ENCODE measurements at places on chromosomes 2 and 18.

DNA sequence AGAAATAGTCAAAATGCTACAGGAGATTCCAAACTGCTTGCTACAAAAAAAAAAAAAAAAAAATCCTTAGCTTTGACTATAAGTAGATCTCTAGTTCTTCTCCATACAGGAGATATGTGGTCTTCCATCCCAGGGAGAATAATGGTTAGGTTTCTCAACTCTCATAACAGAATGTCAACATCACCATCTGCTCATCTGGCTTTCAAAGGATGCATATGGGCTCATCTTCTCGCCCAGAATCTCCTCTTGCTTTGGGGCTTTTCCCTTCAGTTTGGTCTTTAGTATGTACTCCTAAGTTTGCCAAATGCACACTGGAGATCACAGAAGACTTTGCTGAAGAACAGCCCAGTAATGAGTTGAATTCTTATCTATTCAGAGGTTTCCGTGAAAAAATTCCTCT is 240.7 kb downstream of the NRXN1 start:
- DNase-seq: no peak

- DNase-seq: no peak
Observed at GRCh38 chr18:57913686-57914085, 110.6 kb upstream of the ATP8B1 start.

DNA sequence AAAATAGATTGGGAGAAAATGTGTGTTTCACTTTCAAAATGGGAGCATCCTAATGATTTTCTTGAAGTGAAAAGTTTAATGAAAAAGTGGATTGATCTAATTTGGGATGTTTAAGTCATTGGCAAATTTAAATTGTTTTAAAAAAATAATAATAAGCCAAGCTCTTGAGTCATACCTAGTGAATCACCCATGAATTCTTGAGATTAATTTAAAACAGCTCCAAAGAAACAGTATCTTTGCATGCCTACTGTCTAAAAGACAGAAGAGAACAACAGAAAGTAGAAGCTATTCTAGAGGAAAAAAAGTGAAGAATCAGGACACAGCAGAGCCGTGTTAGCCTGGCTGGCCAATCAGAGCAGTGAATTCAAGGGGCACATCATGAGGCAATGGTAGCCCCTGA is 7.7 kb downstream of the ACVR1C start:
- DNase-seq: no peak

DNA sequence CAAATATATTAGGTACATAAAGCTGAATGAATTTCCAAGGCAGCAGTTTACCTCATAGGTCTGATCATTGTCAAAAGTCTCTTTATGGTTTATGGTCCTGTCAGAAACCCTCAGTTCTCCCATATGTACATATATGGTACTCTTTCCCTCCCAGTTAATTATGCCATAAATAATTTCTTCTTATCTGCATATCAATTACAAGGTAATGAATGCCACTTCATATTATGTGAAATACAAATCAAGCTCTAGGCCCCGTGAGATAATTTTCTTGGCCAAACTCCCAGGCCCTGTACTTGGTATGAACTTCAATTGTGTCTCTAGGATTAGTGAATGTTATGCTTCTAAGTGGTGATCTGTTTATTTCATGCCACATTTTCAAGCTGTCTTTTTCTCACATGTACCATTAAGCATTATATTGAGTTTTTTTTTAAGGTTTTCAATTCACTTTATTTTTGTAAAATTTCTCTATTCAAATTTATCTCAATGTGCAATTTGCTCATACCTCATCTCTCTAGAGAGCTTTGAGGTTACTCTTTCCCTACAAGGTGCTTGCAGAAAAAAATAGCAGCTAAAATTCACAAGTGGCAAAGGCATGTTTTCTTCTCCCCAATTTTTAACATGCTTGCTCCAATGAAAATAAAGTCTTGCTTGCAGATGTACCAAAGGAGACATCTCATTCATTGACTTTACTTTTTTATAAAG is 430.6 kb upstream of the VRK2 start:
- no peak for DNase-seq

DNA sequence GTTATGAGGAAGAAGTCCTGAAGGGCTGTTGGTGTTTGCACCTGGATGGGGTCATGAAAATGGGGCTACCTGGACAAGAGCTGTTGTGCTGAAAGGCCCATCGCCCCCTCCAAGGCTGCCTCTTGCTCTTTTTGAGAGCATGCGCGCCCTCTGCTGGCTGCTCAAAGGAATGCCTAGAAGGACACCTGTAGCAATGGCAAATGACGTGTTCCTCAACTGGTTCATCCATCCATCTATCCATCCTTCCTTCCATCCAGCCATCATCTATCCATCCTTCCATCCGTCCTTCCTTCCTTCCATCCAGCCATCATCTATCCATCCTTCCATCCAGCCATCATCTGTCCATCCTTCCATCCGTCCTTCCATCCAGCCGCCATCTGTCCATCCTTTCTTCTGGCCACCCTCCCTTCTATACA is 17.2 kb upstream of the RPL31 start:
- DNase-seq: peak; percentile 79

DNA sequence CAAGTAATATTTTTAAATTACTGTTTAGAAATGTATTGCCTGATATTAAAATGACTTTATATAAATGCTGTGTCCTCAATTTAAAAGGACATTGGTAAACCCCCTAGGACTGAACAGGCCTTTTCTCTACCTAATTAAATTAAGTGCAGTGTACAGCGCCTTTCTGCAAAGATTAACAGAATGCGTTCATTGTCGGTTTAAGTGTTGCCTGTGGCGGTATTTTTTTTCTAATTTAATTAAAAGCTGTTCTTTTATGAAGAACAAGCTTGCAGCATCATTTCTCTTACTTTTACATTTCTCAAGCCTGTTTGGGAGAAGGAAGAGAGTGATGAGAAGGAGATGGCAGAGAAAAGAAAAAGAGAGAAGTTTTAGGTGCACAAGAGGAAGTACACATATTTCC is 344.9 kb downstream of the CPS1 start:
- DNase-seq: no peak

- no peak for DNase-seq
Observed at GRCh38 chr2:230410263-230410662, 5.7 kb upstream of the SP100 start.

GRCh38 chr2:32990556-32990955 is 43.8 kb downstream of the LTBP1 start:
- no peak for DNase-seq

- DNase-seq: no peak
Observed at GRCh38 chr2:16546128-16546754, 119.4 kb downstream of the CYRIA start.

DNA sequence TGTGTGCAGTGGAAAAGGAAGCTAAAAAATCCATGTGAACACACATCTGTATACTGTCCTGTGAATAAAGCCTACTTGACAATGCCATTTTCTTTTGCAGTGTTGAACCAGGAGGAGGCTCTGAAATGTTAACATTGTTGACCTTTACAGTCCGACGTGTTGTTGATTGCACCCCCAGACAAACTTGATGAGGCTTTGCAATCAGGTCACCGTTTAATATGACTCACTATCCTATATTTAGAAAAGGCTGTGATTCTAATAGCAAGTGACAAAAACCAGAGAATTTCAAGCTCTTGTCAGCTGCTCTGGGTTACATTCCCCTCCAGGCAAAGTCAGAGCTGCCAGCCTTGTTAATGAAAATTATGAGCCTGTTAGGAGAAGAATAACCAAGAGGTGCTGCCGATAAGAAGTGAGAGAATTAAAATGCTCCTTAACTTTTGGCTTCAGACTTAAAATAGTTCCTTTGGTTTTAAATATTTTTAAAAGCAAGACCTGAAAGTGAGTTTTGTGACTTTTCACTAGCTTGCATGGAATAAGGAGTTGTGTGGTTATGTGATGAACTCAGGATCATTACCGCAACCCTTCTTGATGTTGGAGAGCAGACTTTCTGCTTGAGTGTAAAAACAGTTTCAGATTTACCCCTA is 162.1 kb downstream of the QPCT start:
- no peak for DNase-seq

DNA sequence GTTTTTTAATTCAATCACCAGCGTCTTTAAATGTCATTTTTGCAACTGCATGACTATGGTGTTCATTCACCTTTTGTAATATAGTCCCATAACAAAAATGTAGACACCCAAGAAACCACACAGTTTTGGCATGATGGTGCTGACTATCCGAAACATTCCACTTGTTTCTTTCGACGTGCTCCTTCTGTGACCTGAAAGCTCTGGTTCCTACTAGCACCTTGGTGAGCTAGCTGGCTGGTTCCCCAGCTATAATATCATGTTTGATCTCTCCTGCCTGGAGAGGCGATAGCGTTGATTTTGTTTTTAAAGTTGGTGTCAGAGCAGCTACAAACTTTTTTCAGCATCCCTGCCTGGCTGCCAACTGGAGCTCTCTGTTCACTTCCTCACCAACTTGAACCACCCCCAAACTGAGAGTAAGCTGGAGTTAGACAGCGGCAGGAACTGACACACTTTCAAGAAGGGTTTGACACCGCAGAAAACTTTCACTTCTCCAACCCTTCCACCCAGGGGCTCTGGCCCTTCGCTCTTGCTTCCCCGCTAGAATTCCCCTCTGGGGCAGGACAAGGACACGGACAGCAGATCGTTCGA is 1.1 kb downstream of the ATAD2B start:
- DNase-seq: peak; percentile 77

GRCh38 chr18:78778651-78779050 is 201.0 kb upstream of the SALL3 start:
- DNase-seq: no peak

DNA sequence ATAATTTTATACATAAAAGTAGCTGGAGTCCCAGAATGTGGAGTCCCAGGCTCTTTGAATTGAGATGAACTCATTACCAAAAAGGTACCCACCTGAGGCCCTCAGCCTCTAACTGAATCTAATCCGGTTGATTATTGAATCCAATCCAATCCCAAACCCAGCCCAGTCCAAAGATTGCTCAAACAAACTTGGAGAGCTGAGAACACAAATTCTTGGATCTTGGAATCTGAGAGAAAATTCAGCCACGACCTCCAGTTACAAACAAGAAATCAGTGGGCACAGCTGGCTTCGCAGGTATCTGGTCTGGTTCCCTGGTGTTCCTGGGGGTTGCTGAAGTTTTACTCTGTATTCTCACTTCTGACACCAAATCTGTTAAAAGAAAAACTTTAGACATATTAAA is 28.4 kb upstream of the RHOB start:
- DNase-seq: no peak

- no peak for DNase-seq
Observed at GRCh38 chr2:42865884-42866881, 73.8 kb upstream of the HAAO start.

DNA sequence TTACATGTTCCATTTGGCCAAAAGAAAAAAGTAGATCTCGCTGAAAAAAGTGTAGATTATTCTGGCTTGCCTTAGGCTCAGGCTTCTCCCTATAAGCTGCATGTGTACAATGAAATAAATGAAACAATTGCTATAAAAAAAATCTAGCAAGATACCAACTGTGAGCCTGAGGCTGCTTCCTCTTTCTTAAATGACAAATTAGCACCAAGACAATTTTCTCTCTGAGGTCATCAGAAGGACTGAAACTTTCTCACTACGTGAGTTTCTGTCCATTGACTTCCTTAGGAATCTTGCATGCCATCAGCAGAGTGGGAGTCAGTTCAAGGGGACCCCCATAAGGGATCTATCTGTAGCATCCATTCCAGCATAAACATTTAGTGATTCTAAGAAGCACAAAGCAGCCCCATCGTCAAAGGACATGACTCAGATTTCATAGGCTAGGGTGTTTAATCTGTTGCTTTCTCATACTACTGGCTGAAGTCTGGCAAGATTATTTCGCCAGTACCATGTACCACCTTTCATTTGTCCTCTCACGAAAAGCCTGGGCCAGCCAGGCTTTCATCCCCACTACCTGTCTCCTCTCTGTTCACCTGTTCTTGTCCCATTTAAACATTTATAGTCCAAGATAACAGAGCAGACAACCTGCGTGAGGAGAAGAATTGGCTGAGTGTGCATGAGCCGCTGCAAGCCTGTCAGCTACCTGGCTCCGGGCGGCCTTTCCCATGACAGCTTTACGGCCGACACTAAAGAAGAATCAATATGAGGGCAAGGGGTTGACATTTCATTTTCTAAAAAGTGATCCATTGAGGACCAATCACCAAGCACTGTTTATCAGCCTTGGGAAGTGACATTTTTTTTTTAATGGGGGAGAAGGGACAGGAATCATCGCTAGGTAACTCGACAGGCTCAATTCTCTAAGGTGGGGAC is 120.0 kb downstream of the EPHA4 start:
- DNase-seq: no peak

DNA sequence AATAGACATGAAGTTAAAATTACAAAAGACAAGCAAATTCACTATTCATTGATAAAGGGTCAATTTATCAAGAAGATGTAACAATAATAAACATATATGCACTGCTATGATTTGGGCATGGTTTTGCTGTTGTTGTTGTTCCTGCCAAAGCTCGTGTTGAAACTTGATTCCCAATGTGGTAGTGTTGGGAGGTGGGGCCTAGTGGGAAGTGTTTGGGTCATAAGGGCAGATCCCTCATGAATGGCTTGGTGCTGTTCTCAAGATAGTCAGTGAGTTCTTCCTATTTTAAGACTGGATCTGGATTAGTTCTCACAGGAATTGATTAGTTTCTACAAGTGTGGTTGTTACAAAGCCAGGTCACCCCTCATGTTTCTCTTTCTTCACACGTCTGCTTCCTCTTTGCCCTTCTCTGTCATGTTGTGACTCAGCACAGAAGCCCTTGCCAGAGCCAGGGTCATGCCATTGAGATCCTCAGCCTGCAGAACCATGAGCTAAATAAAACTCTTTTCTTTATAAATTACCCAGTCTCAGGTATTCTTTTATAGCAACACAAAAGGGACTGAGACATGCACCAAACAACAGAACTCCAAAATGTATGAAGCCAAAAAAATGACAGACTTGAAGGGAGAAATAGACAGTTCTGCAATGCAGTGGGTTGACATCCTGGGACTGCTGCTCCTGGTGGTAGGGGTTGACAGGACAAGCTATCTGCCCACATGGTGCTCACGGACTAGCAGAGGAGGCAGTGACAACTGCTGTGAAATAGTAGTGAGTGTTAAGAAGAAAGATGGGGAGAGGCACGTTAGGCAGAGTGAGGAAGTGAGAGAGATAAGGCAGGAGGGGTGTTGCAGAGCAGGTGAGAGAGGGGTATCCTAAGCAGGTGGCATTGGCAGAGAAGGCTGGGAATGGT is 18.6 kb upstream of the SKA1 start:
- no peak for DNase-seq

DNA sequence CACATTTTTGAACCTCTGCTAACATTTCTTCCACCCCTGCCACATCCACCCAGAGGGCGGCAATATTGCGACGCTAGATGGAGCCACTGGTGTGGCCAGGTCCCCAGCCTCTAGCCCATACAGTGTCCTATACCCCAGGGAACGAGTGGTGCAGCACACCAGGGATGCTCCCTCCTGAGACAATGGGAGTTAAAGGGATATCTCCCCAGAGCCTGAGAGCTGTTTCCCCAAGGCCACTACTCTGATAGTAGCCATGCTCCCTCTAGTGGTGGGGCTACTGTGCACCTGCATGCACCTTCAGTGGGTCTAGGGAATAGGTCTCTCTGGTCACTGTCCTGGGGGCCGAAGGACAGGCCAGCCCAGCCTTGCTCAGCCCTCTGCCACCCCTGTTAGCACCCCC is 336.4 kb upstream of the FSHR start:
- DNase-seq: no peak

- no peak for DNase-seq
Observed at GRCh38 chr2:140122001-140122400, 1341.8 kb upstream of the NXPH2 start.
